ENCODE measurements at places on chromosomes 7 and 10.

DNA sequence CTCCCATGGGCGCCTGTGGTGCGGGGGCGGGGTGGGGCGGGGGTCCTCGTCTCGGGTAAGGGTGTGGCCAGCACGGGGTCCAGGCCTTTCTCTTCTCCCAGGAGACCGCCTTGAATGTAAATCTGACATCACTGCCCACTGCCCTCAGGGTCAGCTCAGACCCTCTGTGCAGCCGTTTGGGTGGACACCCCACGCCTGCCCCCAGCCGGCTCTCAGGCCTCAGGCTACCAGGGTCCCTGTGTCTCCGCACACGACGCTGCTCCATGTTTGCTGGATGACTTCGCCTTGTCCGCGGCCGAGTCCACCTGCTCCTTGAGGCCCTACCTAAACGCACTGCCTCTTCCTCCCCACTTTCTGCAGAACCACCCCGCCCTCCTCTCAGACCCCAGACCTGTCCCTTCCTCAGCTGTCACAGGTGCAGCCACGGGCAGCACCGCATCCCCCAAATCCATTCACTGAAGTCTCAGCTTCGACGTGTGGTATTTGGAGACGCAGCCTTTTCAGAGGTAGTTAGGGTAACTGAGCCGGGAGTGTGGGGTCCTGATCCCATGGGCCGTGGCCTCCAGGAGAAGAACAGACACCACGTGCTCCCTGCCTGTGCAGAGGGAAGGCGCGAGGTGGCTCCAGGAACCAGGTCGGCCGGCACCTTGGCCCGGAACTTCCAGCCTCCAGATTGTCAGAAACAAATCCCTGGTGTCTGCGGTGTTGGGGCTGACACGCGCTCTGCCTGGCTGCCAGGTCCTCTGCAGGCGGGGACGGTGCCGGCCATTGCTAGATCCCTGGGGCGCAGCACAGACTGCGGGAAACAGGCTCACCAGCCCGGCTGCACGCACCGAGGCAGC lies 97.4 kb upstream of the DIP2C start:
- no peak for DNase-seq

DNA sequence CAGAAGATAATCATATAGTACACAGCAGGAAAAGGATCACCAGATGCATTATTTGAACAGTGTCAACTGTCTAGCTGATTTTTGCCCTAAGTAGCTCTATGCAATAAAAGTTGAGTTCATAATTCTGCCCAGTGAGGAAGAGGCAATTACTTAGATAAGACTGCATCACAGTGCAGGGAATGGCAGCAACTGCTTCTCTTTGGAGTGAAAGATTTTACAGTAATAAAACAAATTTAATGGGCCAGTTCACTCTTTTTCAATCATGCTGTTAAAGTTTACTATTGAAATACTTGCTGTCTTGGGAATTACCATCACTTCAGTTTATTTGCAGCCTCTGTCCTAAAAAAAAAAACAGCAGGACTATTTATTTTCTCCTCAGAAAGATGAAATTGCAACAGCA lies 907.9 kb downstream of the ANKRD7 start:
- no peak for DNase-seq

GRCh38 chr7:49596701-49597491 lies 176.5 kb upstream of the VWC2 start:
- DNase-seq = no peak

- no peak for DNase-seq
These were observed 52.5 kb downstream of the ADRA2A start for GRCh38 chr10:111129363-111129762.

Data from NCI-H2081 (cell line).